Ascending aorta (tissue), 2 donors: ENCODE measurements at places on chromosomes 1 and 21.

GRCh38 chr1:54850737-54851136 lies 36.3 kb downstream of the DHCR24 start:
- peak; percentile 68 for DNase-seq

- no peak for DNase-seq
These were observed 96.9 kb downstream of the PAPPA2 start for GRCh38 chr1:176559878-176560277.

DNA sequence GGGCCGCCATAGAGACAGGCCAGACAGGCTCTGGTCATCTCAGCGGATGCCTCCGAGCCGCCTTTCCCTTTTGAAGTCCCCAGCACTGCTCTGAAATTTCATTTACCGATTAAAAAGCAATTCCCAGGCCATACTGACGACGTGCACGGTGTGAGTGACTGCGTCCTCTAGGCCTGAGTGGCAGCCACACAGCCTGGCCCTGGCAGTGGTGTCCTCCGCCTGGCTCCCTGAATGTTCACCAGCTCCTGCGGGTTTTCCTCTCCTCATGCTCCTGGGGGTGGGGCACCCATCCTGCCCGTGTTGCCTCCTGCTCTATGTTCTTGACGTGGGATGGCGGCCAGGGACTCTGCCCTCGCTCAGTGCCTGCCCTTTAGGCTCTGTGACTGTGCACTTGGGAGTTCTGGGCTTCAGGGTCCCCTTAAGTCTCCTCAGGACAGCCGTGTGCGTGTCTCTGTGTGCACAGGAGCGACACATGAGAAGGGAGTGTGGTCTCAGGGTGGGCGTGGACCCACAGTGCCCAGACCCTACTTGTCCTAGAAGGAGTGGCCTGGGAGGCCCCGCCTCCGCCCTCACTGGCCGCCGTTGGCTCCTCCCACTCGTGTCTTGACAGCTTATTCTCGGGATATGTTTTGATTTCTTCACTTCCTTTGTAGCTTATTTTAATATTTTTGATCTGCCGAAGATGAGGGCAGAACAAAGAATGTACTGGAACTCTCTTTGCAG lies 3.6 kb downstream of the SKI start:
- peak; percentile 89 for DNase-seq

GRCh38 chr1:223258751-223259198 lies 105.2 kb downstream of the SUSD4 start:
- no peak for DNase-seq

GRCh38 chr1:54375298-54375697 lies 30.9 kb downstream of the SSBP3 start:
- DNase-seq: no peak

DNA sequence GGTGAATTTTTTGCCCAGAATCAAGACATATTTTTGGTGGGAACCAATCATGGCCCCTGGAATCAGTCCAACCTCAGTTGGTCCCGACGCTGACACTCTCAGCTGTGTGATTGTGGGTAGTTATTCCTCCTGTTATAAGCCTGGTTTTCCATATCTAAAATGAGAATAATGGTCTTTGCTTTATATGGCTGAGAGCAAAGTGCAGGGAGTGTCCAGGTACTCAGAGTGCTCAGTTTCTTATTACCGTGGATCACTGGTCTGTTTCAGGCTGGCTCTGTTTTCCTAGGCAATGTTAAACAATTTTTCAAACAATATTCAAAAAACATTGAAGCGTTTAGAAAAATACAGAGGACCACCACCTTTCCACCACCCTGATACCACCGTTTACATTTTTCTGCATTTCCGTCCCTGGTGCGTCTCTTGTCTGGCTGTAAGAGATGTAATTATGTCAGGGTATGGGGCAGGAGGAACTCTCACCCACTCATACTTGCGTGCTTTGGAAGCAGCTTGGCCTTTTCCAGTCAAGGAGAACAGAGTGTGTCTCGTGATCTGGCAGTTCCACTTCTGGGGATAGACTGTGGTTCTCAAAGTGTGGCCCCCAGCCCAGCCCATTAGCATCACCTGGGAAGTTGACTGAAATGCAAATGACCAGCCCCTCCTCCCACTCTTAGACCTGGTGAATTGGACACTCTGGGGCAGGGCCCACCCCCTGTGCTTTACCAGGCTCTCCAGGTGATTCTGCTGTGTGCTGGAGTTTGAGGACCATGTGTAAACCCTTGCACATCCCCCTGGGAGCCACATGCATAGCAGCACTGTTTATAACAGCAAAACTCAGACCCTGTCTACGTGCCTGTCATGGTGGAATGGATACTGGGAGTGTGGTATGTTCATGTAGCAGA lies 6.8 kb downstream of the MX1 start:
- DNase-seq: no peak

GRCh38 chr1:39405358-39405757 lies 86.1 kb upstream of the BMP8A start:
- no peak for DNase-seq

DNA sequence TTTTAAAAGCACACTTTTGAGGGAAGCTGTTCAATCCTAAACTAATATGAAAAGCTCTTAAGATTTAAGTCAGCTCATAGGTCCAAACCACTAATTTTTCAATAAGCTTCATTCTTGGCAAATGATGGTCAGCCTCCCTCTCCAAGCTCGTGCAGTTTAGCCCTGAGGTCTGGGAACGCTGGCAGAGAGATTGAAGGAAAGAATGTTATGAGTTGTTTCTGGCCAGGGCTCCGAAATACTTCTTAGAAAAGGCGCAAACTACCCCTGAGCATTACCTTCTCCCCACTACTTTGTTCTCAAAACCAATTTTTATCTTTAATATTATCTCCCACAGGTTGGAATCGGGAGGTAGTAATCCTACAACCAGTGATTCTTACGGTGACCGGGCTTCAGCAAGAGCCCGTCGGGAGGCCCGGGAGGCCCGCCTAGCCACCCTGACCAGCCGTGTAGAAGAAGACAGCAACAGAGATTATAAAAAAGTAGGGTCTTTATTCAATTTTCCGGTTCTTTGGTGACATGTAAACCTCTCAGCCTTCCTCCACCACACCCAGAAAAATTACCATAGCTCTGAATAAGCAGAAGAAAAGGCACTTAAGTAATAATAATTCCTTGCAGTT lies 147.7 kb downstream of the SYT2 start:
- no peak for DNase-seq

DNA sequence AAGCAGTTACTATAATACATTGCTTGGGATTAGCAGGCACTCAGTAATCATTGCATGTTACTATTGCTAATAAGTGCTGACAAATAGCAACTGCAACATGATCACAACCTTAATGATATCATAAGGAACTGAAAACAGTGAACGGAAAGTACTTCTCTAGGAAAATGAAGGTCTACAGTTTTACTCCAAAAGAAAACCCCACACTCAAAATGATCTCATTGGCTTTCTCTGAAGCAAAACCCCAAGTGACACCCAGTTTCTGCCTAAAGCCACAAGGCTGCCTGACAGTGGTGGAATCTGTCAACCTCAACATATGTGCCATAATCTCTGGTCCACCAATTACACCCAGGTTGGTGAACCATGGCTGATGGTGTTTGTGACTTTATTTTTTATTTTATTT lies 137.6 kb downstream of the PTGER3 start:
- DNase-seq: no peak

- no peak for DNase-seq
These were observed 14.3 kb upstream of the WDTC1 start for GRCh38 chr1:27220096-27220495.

DNA sequence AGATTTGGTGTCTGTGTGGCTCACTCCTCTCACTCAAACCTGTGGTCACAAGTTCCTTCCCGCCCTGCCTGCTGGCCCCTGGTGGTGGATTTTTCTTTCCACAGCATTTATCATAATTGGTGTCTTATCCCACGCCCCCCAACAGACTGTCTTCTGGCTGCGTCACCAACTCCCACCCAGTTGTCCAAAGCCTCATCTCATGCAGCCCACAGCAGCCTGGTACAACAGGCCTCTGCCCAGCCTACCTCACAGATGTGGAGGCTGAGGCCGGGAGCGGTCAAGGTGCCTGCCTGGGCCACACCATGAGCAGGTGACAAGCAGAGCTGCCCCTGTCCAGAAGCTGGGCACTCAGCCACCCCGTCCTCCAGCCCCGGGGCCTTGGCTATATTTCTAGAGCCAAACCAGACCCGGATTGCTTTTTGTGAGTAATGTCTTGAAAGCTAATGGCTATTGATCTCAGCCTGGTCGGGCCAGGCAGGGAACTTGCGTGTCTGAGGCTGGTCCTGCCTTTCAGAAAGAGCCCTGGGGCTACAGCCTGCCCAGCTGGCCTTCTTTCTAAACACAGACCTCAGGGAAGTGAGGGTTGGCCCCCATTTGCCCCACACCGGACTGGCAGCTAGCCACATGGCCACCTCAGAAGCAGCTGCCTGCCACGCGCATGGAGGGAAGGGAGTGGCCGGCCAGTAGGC lies 2.6 kb downstream of the KCNAB2 start:
- no peak for DNase-seq

DNA sequence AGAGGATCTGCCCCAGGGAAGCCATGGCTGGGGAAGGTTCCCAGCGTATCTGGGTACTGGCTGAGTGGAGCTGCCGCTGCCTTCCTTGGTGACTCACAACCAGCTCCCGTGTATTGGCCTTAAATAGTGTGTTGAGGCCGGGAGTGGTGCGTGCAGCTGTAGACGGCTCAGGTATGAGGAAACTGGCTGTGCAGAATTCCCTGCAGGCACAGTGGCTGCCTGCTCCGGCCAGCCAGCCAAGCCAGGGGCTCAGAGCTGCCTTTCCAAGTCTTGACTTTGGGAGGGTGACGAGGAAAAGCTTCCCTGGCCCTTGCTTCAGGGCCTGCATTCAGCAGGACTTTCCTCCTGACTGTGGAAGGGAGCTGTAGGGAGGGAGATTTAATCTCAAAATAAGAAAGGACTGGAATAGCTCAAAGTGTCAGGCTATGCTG lies at the start of gene VTCN1:
Gene VTCN1, minus strand, starts transcription at position 97 of the 431 bp plus-strand sequence. Its CDS starts 72 bp downstream, at position 25.
- DNase-seq: no peak

DNA sequence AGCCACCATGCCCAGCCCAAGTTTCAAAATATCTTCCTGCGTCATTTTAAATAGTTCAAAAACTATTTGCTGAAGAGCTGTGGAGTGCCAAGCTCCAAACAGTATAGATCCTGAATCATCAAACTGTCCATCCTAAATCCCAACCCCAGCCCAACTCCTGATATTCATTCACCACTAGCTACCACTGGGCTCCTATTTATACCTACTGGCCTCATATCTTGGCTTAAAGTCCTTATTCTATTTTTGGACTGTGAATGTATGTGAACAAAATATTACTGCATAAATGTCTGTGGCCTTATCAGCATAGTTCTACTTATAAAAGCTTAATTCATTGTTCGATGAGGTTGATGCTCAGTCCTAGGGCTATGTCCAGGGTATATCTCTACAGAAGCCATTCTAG lies 5.2 kb upstream of the SCAMP3 start:
- no peak for DNase-seq

GRCh38 chr1:169103002-169103401 lies 3.5 kb upstream of the ATP1B1 start:
- no peak for DNase-seq

DNA sequence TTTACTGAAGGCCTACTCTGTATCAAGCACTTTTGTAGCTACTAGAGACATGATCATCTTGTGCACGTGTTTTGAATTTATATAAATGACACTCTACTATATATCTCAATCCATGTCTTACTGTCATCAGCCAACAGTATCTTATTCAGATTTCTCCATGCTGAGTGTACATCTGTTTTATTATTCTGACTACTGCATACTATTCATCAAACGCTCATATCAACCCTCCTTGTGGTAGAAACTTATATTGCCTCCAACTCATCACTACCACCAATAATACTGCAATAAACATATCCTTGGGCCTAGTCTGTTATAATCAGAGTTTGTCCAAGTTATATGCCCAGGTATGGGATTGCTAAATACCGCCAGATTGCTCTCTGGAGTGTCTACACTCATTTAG lies 81.6 kb upstream of the IRF2BP2 start:
- DNase-seq: no peak

DNA sequence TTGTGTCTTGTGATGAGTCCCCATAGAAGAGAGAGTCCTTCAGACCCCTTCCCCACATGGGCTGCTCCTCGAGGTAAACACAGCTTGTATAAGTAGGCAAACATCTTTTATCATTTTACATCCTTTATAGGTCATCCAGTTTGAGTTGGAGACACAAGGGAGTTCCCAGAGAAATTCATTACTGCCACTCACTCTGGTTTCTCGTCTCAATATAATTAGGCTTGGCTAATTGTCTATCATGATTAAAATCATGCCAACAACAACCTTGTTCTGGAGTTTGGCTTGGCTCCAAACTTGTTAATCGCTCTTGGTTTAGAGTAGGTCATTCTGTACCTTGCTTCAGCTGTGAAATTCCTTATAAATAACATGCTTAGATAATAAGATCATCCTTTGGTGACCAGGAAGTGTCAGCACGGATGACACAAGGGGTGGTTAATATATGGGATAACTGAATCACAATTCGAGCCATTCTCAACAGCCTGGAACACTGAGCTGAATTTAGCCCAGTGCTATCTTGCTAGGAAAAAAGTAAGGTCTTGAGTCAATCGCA lies 70.7 kb upstream of the DAB1 start:
- DNase-seq: no peak

- no peak for DNase-seq
These were observed 45.5 kb downstream of the NCF2 start for GRCh38 chr1:183544598-183545297.

DNA sequence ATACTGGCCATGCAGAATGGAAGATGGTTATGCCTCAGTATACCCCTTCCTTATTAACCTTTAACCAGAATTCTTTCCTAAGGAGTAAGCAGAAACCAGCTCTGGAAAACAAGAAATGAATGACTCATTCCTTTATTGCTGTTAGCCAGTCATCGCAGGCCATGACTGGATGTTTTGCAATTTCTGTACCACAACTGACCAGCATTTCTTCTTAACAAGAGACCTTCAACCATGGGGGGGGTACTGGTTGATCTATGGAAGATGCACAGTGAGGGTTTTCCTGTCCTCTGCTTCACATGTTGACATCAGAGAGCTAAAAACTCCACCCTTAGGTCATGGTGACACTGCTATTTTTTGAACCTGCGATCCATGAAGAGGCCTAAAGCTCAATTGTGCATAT lies 28.0 kb upstream of the RNF2 start:
- no peak for DNase-seq

- no peak for DNase-seq
These were observed 34.2 kb downstream of the CAMK1G start for GRCh38 chr1:209617755-209618154.

DNA sequence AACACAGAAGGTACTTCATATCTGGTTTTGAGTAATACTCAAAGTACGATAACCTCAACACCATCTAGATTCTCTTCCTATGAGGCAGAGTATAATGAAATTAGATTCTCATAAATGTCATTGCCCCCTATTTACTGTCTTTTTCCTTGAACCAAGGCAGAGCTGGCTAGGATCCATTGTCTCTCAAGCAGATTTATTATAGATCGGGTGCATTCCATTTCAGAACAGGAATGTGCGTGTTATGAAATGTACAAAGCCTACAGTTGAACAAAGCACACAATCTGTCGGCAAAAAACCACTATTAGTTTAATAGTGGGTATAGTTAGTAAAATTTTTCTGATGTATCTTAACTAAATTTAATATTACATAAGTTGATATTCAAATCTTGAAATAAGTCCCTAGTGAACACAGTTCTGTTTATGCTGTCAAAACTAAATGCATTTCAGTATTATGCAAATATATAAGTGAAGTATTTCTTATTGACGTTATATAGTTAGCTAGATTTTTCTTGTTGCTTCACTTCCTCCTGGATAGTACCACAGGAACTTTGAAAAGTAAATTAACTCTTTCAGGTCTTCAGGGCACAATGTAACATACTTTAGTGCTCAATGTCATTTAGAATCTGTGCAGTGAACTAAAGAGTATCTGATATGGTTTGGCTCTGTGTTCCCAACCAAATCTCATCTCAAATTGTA lies 92.1 kb downstream of the DDAH1 start:
- DNase-seq: no peak

GRCh38 chr21:26391166-26391565 lies 181.9 kb downstream of the CYYR1 start:
- DNase-seq: no peak
